Astrocyte (in vitro differentiated cells and primary cell): ENCODE measurements at places on chromosomes 6 and 20. TPM values are rescaled to one million over a fixed set of nuclear protein-coding genes. Genes with fewer than 3 reads are reported as not detected.

Gene SEMG1
- total RNA-seq = not detected in 2 replicates

Gene MCM8
- 5.0 and 5.7 TPM in 2 replicates for total RNA-seq

GRCh38 chr6:22218410-22218809 lies 78.4 kb downstream of the PRL start:
- DNase-seq = no peak

DNA sequence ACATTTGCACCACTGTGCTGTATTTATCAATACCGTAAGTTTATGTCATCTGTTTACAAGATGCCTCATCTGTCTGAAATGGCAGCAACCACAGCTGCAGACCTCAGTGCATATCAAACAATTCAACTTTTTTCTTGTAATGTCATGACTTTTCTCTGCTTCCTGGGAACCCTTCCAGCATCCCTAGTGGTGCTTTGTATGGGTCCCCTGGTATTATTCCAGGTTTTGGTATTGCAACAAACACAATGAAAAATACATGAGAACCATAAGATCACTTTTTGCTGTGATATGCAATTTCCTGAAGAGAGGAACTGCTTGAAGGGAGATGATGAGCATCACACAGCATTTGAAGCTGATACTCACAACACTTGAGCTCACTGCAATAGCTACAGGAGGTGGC lies 12.0 kb upstream of the TXNDC5 start:
- DNase-seq = no peak

- DNase-seq = peak; percentile 89
Observed at GRCh38 chr20:38126932-38127621, 38.0 kb downstream of the TGM2 start.

DNA sequence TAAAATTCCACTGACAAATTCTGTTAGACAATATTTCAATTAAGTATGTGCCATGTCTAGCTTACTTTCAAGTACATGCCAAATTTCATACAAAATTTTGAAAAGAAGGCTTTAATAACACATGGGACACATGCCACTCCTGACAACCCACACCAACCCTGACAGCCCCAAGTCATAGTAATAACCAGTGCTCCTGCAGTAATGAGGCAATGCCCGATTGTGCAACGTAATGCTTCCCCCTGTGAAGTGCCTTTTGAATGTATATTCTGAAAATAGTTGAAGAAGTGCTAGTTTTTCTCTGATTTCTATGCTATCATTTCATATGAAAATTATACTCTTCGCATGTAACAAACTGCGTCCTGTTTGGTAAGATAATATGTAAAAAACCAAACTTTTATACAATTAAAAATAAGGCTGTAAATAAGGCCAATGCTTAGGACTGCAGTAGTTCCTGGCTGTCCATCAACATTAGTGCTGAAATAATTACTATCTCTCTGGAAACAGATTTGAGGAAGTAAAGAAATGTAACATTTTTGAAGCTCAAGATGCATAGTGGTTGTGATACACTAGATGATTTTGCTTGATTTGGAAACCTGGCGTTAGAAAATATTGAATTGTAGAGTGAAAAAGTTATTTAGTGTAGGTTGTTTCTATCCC lies 125.8 kb upstream of the BCLAF1 start:
- no peak for DNase-seq

GRCh38 chr20:33948480-33948879 lies 45.2 kb upstream of the RALY start:
- DNase-seq = no peak

DNA sequence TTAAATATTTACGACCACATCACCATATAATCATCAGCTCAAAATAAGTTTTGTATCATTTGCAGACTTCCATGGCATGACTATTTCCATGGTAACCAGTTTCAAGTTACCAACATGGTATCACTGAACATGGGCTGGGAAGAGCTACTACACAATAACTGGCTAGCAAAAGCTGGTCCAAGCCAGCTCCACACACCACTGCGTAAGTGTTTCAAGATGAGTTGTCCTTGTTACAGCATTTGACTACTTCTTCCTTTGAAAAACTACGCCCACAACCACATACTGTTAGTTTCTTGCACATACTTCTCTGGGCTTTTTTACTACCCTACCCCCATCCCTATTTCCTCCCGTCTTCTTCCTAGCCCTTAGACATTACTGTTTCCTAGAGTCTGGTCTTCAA lies 8.5 kb downstream of the CD164 start:
- no peak for DNase-seq

- no peak for DNase-seq
Observed at GRCh38 chr6:18211338-18211737, 53.0 kb downstream of the DEK start.
